ENCODE measurements at places on chromosomes 7 and 10. TPM values are rescaled to one million over a fixed set of nuclear protein-coding genes. Genes with fewer than 3 reads are reported as not detected.

UPK3B gene
- 0.46 TPM for total RNA-seq

OGDH gene
- total RNA-seq, result 49.8 TPM

OPALIN gene
- not detected for total RNA-seq

NOS3 gene
- 1.3 TPM for total RNA-seq

ELN gene
- total RNA-seq, result 4.2 TPM

Measured in smooth muscle cell of bladder (primary cell).